Stimulated activated effector memory CD8-positive, alpha-beta T cell treated with anti-CD3 and anti-CD28 coated beads, Interleukin-12 subunit alpha, Interleukin-12 subunit beta, amount 100 ng/mL, for 72 hours (primary cell): ENCODE measurements at places on chromosomes 2 and 18.

DNA sequence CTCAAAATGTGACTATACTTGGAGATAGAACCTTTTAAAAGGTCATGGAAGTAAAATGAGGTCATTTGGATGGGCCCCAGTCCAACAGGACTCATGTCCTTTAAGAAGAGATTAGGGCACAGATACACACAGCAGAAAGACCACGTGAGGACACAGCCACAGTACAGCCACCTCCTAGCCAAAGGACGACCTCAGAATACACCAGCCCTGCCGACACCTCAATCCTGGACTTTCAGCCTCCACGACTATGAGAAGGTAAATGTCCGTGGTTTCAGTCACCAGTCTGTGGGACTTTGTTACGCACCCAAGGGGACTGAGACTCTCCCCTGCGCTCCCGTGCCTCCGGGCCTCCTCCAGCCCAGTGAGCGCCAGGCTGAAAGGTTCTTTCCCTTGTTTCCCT is 30.2 kb upstream of the HPCAL1 start:
- DNase-seq, result no peak

- DNase-seq, result no peak
These were observed 6.7 kb upstream of the TBR1 start for GRCh38 chr2:161409308-161409907.

DNA sequence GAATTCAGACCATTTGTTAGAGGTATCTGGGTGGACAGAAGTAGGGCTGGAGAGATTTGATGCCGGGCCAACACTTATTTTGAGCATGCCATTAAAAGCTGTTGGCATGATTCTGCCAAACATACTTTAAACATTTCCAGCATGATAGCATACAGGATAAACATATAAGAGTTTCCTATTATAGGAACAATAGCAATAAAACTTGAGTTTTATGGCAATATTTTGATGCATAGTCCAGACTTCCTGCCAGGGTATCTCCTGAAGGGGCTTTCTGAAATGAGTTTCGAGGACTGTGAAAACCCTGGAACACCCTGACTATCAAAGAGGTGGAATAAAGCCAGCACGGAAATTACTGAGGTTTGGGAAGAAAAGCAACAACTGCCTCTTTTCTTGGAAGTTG is 1398.0 kb upstream of the NXPH2 start:
- DNase-seq, result no peak

GRCh38 chr2:195898505-195899191 is 170.0 kb downstream of the DNAH7 start:
- no peak for DNase-seq

GRCh38 chr18:76928179-76928868 is 106.0 kb downstream of the ZNF236 start:
- no peak for DNase-seq

GRCh38 chr2:217641960-217642359 is 360.8 kb downstream of the TNS1 start:
- no peak for DNase-seq
